Stimulated activated CD4-positive, alpha-beta T cell treated with anti-CD3 and anti-CD28 coated beads, Interleukin-1b, Interleukin-23, amount 100 ng/mL, for 1 hour (primary cell): ENCODE measurements at places on chromosomes 11 and 22.

DNA sequence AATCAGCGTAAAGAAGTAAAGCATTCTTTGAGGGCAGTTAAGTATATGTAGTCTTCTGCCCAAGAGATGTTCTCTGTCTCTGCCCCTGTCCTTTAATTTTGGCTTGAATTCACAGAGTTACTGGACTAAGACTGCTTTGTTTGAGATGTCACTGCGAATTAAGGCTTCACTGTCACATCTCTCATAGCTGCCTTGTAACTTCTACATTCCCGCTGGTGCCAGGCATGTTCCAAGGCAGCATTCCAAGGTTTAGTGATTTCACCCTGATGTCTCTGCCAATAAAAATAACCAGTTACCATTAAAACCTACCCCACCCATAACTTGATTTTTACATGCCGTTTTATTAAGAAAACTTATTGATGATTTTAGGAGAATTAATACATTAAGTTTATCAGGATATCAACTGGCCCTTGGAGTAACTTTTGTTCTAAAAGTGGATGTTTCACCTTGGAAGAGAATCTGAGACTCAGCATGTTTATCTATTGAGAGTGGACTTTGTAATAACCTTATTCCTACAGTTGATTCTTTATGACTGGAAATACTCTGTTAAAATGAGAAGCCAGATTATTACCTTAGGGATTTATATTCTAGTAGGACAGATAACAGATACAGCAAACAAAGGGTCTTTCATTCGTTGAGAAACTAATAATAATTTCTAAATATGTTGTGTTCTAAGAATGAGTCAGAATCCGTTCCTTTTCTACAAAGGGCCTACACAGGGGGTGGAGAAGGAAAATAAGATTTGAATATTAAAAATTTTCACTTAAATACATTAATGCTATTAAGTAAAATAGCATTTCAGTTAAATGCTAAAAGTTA, 110.2 kb downstream of the UVRAG start:
- DNase-seq: no peak

DNA sequence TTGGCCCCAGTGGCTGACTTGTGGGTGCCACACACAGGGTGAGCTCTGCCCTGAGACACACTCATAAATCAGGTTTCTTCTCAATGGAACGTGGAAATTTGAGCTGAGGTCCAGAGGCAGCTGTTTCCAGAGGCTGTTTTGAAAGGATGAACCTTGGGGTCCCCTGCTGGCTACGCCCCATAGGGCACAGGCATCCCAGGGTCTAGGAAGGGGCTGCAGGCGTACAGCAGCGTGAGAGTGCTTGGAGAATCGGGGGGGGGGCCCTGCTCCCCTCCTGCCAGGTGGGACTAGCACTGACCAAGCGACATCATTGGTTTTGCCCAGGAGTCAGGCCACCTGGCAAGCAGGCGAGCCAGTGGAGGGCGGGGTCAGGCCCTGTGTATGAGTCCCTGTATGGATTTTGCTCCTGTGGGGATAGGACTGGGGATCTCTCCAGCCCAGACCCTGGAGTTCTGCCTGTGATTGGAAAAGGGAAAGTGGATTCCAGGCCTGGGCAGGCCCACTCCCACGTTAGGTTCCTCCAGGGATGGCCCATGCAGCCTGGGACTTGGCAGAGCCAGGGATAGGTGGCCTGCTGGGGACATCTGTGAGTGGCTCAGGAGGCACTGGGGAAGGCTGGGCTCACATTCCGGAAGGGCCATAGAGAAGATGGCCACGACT, 61.0 kb downstream of the FBXO7 start:
- DNase-seq: no peak

DNA sequence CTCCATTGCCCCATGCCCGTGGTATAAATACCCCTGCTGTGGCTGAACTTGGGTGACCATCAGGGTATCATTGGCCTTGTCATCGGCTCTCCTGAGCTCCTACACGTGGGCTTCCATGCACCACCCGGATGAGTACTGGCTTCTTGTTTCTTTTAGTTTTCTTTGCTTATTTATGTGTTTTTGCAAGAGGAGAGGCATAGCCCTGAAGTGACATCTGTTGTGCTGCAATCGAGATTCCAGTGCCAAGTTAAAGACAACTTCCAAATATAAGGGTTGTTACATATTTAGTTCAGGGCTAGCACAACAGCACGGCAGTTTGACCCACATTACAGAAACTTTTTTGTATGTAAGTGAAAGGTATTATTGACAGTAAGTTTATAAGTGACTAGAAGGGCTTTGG, 1087.1 kb downstream of the TBC1D22A start:
- no peak for DNase-seq

GRCh38 chr11:128232588-128232987, 354.8 kb downstream of the ETS1 start:
- DNase-seq: no peak

GRCh38 chr22:22181341-22181850, 63.2 kb upstream of the VPREB1 start:
- DNase-seq: no peak

- DNase-seq: no peak
These were observed 122.6 kb downstream of the CCDC81 start for GRCh38 chr11:86497310-86497709.

- DNase-seq: no peak
These were observed 74.8 kb downstream of the ETS1 start for GRCh38 chr11:128512474-128512996.

DNA sequence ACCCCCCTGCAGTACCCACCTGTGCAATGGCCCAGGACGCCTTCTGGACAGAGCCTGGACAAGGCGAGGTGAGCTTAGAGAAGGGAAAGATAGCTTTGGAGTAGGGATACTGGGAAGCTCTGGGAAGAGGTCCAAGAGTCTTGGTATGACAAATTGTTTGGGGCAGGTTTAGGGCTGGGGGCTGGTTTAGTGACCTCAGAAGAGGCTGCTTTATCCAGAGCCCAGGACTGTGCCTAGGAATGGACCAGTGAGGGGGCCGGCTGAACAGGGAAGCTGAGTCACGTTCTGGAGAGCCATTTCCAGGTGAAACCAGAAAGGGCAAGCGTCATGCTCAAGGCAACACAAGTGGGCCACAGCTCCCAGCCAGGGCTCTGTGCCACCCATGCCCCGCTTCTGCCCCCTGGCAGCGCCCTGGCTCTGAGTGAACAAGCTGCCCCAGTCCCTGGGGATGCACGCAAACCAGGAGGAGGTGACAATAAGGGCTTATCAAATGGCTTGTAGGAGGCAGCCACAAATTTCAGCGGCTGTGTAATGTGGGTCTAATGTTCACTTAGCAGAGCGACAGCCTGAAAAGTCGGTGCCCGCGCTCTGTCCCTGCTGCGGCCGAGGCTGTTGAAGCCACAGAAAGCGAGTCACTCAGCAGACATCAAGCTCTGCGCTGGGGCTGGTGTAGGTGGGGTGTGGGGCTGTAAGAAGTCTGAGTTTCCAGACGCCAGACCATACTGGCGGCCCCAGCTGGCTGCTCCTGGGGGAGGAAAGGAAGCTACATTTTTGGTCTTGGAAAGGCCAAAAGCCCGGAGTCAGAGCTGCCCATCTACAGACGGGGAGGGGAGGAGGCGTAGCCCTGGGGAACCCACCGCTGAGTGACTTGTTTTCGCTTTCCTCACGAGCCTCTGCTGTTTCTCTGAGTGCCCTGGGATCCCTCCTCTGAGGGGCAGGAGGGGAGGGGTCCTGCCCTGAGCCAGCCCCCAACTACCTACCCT, 18.3 kb upstream of the SYT7 start:
- DNase-seq: no peak

DNA sequence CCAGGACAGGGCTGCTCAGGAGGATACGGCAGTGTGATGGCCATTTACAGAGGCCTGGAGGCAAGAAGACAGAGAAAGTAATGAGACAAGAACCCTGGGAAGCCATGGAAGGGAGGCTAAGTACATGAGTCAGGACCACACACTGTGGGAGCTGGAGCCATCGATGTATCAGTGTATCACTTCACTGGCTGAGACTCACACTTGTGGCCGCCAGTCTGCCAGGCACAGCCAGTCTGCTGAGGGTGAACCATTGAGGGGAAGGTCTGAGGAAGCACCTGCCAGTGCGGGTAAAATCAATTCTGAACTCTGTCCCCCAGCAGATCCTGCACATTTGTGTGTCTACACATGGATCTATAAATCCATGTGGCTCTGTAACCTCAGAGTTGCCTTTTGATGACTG, 195.6 kb downstream of the GRIK4 start:
- DNase-seq: no peak

GRCh38 chr11:71305451-71306125, 53.2 kb upstream of the SHANK2 start:
- DNase-seq: no peak

DNA sequence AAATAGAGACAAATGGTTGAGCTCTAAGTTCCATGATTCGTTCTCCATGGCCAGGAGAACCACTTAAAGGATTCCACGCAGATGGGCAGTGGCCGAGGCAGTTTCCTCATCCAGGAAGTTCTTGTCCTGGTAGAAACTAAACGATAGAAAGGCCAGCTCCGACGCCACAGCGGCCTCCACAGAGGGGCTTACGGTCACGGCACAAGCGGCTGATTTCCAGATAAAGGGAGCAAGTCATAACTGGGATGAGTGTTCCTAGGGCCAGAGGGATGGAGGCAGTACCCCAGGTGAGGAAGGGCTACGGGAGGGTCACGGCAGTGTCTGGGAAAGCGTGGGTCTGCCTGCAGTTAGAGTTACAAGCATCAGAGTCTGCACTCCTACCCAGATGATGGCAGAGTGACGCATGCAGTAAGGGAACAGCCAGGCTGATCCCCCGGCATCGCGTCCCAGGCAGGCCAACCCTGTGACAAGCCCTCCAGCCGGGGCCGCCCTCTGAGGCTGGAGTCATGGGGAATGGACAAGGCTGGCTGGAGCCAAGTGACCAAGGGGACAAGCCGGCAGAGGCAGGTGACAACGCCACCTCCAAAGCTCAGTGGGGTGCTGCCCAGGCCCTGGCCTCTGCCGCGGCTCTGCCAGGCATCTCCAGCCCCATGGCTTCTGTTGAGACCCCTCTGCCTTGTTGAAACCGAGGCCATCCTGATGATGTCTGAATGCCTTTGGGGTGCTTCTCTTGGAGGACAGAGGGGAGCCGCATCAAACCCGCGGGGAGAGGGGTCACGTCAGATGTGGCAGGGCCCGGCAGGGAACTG, 475.1 kb downstream of the BRD1 start:
- DNase-seq: no peak

- no peak for DNase-seq
These were observed 91.3 kb downstream of the MYEOV start for GRCh38 chr11:69385144-69385820.

DNA sequence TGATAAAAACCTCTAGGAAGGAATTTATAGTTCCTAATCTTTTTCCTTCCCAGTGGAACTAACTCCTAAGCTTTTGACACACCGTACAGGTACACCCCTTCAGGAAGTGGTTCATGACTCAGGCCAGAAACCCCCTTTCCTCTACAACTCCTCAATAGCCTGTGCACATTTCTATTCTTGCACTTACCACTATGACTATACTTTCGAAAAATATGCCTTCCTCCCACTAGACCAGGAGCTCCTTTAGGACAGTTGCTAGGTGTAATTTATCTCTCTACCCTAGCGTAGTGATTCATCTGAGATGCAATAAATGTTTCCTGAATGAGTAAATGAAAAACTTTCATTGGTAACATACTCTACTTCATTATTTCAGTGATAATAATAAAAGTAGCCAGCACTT, 14.5 kb downstream of the MAP6 start:
- no peak for DNase-seq

DNA sequence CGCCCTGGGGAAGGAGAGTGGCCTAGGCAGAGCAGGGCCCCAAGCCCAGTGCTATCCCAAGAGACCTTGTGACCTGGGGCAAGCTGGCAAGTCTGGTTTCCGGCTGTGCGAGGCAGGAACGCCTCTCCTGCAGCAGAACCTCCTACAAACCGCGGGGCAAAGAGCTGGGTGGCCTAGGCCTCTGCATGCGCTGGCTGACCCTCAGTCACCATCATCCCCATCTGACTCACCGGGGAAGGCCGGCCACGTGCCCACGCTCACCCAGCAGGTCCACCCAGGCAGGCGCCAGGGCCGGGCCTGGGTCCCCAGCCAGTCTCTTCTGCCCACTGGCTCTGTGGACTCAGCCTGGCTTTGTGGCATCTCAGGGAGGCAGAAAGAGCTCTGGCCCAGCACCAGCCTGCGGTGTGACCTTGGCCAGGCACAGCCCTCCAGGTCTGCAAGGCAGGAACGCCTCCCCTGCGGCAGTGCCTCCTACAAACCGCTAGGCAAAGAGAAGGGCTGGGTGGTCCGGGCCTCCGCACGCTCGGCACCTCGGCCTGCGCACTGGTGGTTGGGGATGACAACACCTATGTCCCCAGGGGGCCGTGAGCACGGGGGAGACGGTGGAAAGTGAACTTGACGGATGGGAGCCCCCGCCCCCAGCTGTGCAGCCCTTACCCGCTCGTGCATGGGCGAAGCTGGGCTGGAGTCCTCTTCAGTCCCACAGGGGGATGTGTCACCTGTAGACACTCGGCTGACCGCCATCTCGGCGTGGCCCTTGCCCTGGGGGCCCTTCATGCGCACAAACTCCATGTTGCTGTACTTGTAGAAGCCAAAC, 38.2 kb downstream of the KIAA0930 start:
- DNase-seq: no peak

- no peak for DNase-seq
These were observed 11.9 kb upstream of the MRTFA start for GRCh38 chr22:40648386-40648785.

DNA sequence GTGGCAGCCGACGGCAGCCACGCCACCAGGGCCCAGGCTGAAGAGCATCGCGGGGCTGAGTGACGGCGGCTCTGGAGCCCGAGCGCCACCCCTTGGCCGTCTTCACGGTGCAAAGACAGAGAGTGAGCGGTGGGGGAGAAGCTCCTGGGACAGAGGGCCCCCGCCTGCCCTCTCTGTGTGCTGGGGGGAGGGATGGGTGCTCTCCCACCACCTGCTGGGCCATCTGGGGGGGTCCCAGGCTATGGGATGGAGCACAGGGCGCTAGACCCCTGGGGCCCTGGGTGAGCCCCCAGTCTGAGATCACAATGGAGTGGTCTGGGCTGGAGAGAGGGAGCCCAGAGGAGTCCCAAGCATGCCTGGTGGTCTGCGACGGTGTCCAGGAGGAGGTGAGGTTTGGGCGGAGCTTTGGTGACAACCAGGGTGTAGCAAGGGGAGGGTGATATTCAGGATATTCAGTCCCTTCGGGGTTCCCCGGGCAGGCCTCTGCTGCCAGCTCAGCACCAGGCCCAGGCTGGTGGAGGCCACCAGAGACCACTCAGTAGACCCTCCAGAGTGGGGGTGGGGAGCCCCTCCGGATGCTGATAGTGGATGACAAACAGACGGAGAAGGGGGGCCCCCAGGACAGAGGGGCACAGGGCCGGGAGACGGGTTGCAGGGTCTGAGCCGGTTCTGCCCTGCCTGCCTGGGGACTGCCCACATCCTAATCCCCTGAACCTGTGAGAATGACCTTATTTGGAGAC, 78.1 kb upstream of the PRR5 start:
- no peak for DNase-seq

GRCh38 chr11:95500466-95500865, 269.5 kb upstream of the SESN3 start:
- DNase-seq: no peak
